ENCODE measurements at places on chromosomes 6 and 20.

- no peak for DNase-seq
Measured at GRCh38 chr20:36399969-36400545, 93.9 kb downstream of the DLGAP4 start.

- DNase-seq = no peak
Measured at GRCh38 chr6:25165177-25165576, 114.0 kb upstream of the CARMIL1 start.

DNA sequence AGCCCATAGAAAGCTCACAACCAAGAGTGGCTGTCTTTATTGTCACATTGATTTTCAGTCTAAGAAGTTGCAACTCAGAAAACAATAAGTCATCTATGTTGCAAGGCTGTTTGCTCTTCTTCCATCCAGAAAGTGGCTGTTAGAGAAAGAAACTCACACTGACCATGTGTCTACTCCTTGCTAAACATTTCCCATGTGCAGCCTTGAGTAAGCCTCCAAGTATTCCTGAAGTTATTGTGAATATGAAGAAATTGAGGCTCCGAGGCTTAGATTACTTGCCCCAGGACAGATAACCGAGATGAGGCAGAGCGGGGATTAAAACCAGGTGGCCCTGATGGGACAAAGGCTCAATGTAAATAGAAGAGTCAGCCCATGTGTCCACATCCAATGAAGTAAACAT, 105.0 kb downstream of the SPTLC3 start:
- no peak for DNase-seq

DNA sequence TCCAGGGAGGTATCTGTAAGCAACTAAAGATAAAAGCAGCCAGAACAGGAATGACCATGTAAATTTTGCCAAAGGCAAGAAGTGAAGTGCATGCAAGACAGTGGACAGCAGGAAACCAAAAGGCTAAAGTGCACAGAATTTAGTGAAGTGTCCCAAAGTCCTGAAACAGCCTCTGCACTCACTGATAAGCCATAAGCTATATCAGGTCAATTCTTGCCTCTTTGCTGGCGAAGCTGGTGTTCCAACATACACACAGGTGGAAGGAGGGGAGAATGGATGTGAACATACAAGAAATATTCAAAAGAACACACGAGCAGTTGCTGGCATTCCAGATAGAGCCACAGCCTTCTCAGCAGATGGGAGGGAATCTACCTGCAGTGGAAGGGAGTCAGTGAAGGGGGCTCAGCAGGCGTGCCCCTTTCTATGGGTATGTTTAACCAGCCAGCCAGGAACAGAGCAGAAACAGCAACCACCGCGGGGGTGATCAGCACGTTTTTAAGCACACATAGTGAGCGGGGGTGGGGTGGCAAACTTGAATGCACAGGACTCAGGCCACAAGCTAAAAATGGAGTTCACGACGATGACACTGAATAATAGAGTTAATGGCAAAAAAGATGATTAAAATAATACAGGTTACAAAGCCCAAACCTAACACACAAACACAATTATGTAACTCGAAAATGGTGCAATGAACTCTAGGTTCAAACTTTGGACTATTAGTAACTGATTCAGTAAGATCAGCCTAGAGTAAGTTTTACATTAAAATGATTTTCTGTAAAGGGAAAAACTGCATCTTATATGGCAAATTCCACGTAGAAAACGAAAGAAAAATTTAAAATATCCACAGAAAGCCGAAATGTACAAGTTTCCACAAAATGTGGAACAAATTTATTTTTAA, 1.2 kb downstream of the ECI2 start:
- no peak for DNase-seq

DNA sequence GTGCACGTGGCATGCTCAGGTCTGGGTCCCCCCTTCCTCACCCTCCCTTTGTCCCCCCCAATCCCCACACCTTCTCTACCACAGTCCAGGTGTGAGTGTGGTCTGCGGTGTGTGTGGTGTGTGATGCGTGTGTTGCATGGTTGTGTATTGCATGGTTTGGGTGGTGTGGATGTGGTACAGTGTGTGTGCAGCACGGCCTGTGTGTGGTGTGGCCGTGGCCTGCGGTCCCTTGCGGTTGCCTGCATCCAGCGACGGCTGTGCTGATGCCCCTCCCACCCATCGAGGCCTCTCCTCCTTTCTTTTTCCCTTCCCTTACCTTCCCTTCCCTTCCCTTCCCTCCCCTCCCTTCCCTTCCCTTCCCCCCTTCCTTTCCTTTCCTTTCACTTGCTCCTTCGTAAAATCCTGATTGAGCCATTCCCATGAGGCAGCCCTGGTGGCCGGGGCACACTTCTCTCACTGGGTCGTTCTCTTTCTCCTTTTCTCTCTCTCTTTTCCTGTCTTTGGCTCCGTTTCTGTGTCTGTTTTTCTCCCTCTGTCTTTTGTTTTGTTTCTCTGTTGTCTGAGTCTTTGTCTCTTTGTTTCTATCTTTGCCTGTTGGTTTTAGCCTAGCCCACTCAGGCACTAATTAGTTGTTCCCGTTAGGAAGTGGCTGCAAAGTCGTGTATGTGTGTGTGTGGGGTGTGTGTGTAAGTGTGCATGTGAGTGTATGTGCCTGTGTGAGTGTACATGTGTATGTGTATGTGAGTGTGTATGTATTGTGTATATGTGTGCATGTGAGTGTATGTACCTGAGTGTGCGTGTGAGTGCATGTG, 65.7 kb downstream of the SRC start:
- no peak for DNase-seq

Measured in activated T-helper 1 cell treated with anti-CD3 and anti-CD28 coated beads, Interleukin-2, amount 50 U/mL, for 16 hours (primary cell).